Stimulated activated CD8-positive, alpha-beta memory T cell treated with anti-CD3 and anti-CD28 coated beads, Interleukin-4, amount 100 ng/mL, for 1 hour (primary cell): ENCODE measurements at places on chromosomes 13 and 19.

DNA sequence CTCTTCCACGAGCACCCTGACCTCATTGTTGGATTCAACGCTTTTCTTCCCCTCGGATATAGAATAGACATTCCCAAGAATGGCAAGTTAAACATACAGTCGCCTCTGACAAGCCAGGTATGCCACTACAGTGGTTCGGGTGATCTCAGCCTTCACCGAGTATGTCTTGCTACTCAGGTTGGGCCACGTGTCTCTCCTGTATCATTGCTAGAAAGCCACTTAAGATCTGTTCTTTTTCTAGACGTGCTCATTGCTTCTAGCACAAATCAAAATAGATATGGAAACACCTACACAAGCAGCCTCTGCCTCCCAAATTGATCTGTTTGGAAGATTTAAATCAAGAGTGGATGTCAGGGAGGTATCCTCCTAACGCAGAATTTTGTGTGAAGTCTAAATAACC is 2.3 kb downstream of the SIN3B start:
- DNase-seq, result no peak

DNA sequence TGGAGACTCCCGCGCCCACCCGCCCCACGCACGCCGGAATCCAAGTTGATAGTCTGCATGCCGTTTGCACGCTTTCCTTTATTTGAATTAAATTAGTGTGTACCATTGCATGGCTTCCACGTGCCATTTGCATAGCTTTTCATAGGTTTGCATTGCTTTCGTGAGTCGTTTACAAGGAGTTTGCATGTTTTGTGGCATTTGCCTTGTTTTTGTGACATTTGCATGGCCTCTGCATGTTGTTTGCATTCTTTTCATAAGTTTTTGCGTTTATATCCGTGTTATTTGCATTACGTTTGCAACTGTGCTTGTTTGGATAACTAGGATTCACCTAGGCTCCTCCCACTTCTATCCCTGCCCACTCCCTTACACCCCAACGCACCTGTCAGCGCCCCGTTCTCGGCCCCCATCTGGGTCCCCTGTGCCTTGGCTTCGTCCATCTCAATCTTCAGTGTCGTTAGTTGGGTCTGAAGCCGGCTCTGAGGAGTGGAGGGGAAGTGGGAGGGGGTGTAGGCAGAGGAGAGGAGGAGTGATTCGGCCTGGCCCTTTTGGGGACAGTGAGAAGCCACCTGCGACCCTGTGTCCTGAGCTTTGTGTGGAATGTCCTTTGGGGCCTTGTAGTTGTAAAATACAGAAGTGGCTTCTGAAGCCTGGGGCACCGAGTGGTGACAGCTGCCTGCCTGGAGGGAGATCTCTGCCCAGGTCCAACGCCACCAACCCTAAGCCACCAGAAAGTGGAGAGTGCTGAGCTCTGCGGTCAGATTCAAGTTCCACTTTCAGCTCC is 2.4 kb downstream of the CCDC194 start:
- DNase-seq, result no peak

DNA sequence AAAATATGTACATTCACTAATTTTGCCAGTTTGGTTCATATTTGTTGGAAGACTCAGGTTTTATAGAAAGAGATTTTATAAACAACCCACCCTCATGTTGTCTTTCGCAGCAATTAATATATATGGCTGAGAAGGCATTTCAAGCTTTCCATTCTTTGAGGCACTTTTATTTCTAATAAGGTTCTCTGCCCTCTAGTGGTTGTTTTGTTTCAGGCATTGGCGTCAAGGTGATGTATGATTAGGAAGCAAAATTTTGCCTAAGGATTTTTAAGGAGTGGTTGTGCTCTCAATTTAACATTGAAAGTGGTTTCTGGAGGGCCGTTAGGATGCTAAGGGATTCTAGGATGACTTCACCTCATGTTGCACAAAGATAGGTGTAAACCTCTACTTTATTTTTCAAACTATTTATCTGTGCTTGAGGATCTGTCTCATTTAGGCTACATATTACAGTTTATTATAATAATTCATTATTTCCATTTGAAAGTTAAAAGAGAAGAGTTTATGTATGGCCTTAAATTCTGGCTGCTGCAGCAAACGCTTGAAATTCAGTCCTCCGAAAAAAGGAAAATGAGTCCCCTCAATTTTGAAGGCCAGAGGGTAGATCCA is 35.9 kb downstream of the OXGR1 start:
- DNase-seq, result no peak

GRCh38 chr19:2096034-2096479 is at the start of gene MOB3A:
MOB3A (minus strand) TSS chr19:2096326; CDS start chr19:2078560, 17,766 bp downstream.
- DNase-seq, result peak; percentile 49

- DNase-seq, result no peak
These were observed 11.5 kb downstream of the CCDC124 start for GRCh38 chr19:17944301-17944700.

- no peak for DNase-seq
These were observed 2.0 kb downstream of the ZSCAN1 start for GRCh38 chr19:58035863-58036262.

GRCh38 chr13:61277586-61278276 is 137.9 kb downstream of the PCDH20 start:
- DNase-seq, result no peak

GRCh38 chr13:113663934-113664333 is 3.1 kb upstream of the GRK1 start:
- no peak for DNase-seq

- no peak for DNase-seq
These were observed 1.1 kb downstream of the VSTM1 start for GRCh38 chr19:54062643-54063042.

GRCh38 chr19:23531231-23531790 is 136.0 kb upstream of the ZNF91 start:
- no peak for DNase-seq
